Cerebellar nuclear complex (tissue), 1 donor: ENCODE measurements at places on chromosomes 2 and 18.

DNA sequence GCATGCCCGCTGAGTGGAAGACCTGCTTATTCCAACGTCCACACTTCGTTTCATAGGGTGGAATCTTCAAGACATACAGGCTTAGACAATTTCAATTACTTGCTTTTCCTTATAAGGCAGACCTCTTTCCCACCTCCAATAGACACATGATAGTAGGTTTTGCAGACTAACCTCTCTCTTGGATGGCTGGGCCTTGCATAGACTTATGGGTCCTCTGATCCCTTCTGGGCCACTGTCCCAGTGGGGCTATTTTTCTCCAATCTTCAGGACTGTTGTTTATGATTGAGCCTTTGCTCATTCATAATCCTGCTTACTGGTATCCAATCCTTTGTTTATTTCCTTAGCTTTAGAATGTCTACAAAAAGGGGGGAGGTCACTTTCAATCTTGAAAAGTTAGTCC, 138.9 kb downstream of the FAM210A start:
- no peak for DNase-seq

GRCh38 chr18:77017355-77017754, 115.2 kb downstream of the MBP start:
- no peak for DNase-seq

- no peak for DNase-seq
These were observed 16.2 kb upstream of the CAPN13 start for GRCh38 chr2:30823452-30823851.

GRCh38 chr2:152569186-152569585, 148.1 kb downstream of the PRPF40A start:
- DNase-seq, result no peak

- DNase-seq, result no peak
These were observed 679.8 kb downstream of the TDRD15 start for GRCh38 chr2:21803550-21803949.

DNA sequence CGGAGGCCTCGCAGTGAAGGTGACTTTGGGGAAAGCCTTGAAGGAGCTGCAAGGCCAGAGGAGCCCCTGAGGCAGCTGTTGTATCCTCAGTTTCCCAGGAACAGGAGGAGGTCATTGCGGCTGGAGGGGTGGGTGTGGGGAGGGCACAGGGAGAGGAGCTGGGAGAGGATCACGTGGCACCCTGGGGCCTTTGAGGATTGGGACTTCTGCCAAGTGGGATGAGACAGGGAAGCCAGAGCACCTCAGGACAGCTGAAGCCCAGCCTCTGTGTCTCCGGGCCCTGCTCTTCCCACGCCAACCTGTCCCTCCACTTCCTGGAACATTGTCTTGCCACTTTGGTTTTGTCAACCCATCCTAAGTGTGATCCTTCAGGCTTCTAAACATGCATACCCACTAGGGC, 19.4 kb upstream of the RRM2 start:
- no peak for DNase-seq

GRCh38 chr18:54032412-54032811, 192.1 kb downstream of the MBD2 start:
- no peak for DNase-seq

DNA sequence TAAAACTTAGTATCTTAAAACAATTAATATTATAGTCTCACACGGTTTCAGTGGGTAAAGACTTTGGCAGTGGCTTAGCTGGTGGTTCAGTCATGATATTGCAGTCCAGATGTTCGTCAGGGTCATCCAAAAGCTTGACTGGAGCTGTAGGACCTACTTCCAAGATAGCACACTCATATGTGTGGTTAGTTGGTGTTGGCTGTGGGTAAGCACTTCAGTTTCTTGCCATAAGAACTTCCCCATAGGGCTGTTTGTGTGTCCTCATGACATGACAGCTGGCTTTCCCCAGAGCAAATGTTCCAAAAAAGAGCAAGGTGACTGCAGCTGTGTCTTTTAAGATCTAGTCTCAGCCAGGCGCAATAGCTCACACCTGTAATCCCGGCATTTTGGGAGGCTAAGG, 48.5 kb upstream of the EPC2 start:
- no peak for DNase-seq

GRCh38 chr18:31649978-31650719, 34.2 kb downstream of the B4GALT6 start:
- no peak for DNase-seq

GRCh38 chr2:39515273-39515896, 78.3 kb upstream of the MAP4K3 start:
- DNase-seq, result no peak

- no peak for DNase-seq
These were observed 126.4 kb downstream of the TXNL1 start for GRCh38 chr18:56511996-56512395.

GRCh38 chr2:199806179-199806578, 44.8 kb downstream of the FTCDNL1 start:
- no peak for DNase-seq

DNA sequence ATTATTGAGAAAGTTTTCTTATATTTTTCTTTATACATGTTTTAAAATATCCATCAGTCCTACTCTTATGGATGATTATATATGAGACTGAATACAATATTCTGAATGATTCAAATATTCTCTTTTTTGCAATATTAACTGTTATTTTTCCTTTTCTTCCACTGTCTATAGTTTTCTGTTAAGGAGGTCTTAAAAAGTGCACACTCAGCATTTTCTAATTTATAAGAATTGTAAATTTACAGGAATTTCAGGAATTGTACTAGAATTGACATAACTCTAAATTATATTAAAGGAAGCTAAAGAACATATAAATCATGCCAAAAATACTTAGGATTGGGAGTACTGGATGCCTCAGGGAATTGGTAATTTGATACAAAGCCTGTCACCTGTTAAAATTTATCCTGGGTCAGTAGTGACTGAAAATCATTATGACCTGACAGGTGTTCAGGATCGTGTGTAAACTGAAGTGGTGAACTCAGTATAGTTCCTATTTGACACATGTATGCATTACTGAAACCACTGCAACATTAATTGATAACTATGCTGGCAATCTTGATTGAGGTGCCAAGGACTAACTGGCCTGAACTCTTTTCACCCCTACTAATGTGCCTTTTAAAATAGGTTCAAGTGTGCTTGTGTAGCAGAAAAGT, 30.4 kb downstream of the MSTN start:
- DNase-seq, result no peak

GRCh38 chr18:45733535-45733934, 9.6 kb downstream of the SLC14A1 start:
- no peak for DNase-seq

DNA sequence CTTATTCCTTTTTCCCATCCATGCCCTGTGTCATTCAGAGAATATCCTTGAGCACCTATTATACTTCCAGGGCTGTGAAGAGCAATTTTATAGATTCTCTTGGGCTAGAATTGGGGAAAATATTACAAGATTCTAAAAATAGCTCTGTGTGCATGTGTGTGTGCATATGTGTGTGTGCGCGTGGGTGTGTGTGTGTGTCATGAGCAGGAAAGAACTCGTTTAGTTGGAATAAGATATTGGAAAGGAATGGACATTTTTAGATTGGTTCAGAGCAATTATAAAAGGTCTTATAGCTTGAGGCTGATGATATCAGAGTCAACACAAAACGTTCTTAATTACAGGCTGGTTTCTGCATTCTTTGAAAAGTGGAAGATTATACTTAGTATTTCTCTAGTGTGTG, 212.1 kb upstream of the COPS8 start:
- no peak for DNase-seq

- no peak for DNase-seq
These were observed 144.6 kb upstream of the SETBP1 start for GRCh38 chr18:44536046-44536445.

DNA sequence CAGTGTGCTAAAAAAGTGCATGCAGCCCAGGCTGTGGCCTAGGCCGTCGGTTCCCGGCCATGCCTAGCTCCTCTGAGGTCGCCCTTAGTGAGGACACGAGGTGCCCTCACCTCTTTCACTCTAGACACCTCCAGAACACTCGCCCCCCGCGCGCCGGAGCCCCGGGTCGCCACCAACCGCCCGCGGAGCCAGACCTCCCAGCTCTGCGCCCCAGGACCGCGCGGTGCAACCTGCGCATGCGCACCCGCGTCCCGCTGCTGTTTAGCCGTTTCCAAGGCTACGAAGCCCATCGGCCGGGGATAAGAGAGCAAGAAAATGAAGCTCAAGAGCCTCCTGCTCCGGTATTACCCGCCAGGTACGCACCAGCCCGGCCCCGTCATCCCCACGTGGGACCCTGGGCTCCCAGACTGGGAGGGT, at the start of gene DAW1:
DAW1 (plus strand) TSS at position 257 of the 417 bp plus-strand sequence; CDS start at position 316, 59 bp downstream.
- no peak for DNase-seq

DNA sequence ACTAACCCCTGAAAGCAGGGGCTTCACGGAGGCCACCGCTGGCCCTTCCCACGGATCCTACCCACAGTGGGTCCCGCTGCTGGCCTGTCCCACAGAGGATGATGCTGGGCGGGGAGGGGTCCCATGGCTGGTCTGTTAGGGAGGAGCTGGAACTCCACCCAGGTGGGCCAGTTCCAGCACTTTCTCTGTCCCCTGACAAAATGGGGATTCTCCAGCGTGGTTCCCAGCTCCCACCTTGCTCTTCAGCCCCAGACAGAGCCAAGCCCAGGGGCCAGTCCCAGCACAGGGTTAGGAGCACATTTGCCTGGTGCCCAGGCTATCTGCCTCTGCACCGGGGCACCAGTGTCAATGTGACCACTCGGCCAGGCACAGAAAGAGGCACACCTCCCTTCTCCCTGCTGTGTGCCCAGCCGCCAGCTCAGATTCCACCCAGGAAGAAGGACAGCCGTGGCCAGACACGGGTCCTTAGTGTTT, 50.0 kb downstream of the ANKMY1 start:
- DNase-seq, result no peak

GRCh38 chr2:225582355-225583116, 183.0 kb downstream of the NYAP2 start:
- no peak for DNase-seq

- no peak for DNase-seq
These were observed 54.8 kb downstream of the ZNF407 start for GRCh38 chr18:74652392-74652988.

DNA sequence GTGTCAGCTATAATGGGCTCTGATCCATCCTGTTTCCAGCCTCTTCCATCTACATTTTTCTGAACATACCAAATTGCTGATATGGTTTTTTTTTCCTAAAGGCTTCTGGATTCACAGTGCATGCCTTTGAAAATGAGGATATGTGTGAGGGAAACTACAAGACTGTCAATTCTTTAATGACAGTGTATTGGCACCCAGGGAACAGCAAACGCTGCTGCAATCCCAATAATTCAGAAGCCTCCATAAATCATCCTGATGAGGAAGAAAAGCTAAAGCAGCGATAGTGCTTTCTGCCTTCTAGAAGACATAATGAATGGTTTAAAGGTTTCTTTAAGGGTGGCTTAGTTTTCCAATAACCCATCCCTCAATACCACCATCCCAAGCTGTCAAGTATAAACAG, 304.5 kb upstream of the PKDCC start:
- no peak for DNase-seq

- no peak for DNase-seq
These were observed 10.9 kb upstream of the HOXD1 start for GRCh38 chr2:176177580-176178037.

GRCh38 chr18:48200631-48201336, 208.4 kb downstream of the ZBTB7C start:
- DNase-seq, result no peak

DNA sequence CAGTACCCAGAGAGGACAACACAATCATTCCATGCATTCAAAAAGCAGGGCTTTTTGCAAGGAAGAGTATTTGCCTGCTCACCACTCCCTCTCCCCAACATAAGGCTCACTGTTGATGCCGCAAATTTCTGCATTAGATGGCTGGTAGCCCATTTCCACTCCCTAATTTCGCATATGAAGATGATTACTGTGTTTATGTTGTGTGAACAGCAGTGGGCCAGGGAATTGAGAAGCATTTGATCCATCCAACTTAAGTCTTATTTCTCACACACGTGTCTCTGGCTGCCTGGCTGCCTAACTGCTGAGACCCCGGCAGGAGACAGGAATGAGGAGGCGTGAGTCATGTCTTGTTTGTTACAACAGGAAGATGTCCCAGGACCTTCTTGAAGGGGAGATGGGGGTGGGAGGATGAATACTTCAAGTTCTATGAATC, 294.1 kb downstream of the ALK start:
- no peak for DNase-seq

GRCh38 chr2:37786854-37787253, 115.4 kb upstream of the CDC42EP3 start:
- no peak for DNase-seq

GRCh38 chr2:119756837-119757236, 2.9 kb upstream of the PTPN4 start:
- DNase-seq, result no peak

- no peak for DNase-seq
These were observed 80.9 kb downstream of the CABYR start for GRCh38 chr18:24219561-24220317.

- DNase-seq, result no peak
These were observed 47.1 kb downstream of the SPTBN1 start for GRCh38 chr2:54503192-54503591.

GRCh38 chr2:129443865-129444739, 535.4 kb upstream of the RAB6C start:
- no peak for DNase-seq

DNA sequence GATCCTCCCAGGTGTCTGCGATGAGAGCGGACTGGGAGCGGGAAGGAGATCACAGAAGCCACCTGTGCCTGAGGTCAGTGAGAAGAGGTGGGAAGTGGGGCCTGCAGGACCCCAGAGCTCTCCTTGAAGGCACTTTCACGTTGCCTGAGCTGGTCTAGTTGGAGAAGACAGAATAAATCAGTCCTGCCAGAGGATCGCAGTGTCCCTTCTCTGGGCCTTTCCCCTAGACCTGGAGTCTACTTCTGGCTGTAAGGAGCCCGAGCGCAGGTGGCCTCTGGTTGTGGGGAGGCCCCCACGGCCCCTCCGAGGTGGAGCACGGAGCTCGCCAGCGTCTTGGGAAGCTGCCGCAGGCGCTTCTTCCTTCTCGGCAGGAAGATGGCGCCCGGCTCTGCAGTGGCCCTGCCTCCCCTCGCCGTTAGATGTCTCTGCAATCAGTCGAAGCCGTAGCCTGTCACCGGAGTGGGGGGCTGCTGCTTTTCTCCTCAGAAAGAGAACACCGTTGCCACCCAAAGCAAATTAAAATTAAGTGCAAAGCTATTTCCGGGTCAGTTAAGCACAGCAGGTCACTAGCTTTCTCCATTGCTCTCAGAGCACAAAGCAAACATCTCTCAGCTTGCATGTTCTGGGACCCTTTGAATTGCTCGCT, 212.0 kb upstream of the MYT1L start:
- no peak for DNase-seq

DNA sequence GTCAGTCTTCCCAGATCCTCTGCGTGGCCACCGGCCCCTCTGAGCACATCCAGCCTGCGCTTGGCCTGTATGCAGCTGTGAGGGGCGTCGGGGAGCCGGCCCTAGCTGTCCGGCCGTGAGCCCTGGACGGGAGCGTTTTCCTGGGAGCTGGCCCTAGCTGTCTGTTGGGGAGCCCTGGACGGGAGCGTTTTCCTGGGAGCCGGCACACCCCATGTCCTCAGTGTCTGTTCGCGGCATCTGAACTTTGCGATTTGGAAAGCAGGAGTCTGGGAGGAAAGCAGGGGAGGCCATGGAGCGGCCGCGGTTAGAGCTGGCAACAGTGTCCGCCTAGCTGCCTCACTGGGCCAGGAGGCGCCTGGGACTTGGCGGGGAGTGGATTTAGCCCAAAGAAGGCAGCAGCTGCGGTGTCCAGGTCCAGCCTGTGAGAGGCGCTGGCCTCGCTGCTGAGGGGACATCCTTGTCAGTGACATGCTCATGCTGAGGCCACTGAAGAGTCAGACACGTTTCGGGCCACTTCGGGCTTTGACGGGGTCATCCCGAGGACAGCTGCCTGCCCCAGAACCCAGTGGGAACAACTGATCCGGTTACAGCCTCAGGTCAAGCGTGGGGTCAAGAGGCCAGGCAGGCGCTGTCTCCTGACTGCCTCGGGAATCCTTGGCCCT, 75.8 kb downstream of the KCNG2 start:
- no peak for DNase-seq
